ENCODE measurements at places on chromosomes 11 and 22. TPM values are rescaled to one million over a fixed set of nuclear protein-coding genes. Genes with fewer than 3 reads are reported as not detected.
A peak's percentile ranks its signal among the peaks of the same experiment; 100 is the strongest.

- peak; percentile 31 for DNase-seq
Measured at GRCh38 chr11:119772076-119772475, 43.1 kb upstream of the NECTIN1 start.

GRCh38 chr11:118086913-118087768 lies at the start of gene SMIM35:
TSS of gene SMIM35 (minus strand) at chr11:118086963. CDS start at chr11:118086757, 206 bp downstream.
- no peak for DNase-seq

Gene RIC3
- 10.2 TPM for total RNA-seq

DNA sequence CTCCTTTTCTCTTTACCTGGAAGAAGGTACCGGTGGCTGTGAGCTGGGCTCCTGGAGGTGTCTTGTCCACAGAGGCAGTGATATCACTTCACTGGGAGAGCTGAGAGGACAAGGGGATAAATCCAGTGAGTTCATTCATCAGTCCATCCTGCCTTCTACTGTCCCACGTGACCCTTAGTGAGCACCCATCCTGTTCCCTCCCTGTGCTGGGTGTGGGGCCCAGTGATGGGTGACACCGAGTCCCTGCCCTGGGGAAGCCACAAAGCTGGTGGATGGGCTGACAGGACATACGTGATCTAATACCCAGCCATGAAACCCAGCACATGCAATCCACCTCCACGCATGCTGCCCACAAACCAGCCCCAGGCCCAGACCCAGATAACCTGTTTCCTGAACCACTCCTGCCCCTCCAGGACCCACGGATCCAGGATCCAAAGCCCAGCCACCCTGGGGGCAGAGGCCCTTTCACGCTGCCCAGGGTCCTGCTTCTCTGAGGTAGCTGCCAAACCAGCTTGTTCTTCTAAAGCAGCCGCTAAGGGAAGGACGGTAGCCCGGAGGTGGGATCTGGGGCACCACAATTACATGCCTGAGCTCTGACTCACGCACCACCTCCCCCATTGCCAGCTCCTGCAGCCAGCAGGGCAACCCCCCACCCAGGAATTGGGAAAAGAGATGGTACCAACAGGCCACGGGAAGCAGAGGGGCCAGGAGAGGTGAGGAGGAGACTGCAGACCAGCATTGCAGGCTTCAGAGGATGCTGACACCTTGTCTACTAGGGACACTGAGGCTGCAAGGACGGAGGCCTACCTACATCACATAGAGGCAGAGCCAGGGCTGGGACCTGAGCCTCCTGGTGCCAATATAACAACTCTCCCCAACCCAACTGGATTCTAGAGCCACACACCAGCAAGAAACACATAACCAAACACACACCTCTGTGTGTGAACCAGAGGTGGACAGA lies 35.2 kb downstream of the GDPD5 start:
- no peak for DNase-seq

DNA sequence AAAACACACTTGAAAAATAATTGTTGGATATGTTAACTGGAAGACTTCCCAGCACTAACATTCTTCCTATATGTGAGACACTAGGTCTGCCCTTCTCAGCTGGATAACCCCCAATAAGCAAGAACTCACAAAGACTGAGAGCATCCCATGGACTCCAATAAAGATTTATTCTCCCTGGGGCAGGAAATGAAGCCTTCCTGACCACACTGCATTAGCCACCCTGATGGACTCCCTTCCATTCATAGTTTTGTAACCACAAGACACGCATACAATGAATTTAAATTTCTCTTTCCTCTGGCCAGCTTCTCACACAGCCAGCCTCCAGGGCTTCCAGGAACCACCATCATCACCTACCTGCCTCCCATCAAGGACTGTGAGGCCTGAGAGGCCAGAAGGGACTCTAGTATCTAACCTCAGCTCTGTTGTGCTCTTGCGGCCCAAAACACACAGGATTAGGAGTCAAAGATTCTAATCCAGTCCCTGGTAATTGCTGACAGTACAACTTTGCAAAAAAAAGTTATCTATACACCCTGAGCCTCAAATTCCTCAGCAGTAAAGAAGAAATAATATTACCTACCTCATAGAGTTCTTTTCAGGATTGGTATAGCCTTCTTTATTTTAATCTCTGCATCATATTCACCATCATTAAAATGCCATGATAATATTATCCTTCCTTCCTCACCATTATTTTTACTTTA lies 45.6 kb upstream of the GDPD4 start:
- no peak for DNase-seq

Gene RASD2
- 1.1 TPM for total RNA-seq

DNA sequence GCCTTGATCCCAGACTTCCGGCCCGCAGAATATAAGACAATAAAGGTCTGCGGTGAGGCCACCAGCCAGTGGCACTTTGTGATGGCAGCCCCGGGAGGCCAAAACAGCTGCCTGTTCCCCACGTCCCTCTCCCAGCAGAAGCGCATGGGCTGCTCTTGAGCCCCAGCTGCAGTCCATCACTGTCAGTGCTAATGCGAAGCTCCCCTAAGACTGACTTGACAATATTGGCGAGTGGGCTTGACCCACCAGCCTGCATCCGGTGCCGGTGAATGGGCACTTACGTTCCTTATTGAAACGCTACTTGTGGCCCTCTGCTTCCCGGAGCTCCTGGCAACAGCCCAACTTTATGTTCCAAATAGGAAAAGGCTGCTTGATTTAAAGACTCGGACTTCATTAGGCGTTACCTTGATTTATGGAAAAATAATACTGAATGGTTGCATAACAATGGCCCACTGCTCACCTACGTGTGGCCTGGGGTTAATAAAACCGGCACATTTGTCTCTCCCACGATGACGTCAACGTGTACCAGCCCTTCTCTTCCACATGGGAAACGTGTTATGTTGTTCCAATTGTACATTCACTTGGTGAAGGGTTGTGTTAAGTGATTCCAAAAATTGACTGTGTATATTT lies 93.4 kb upstream of the SEPTIN5 start:
- DNase-seq = peak; percentile 85

DNA sequence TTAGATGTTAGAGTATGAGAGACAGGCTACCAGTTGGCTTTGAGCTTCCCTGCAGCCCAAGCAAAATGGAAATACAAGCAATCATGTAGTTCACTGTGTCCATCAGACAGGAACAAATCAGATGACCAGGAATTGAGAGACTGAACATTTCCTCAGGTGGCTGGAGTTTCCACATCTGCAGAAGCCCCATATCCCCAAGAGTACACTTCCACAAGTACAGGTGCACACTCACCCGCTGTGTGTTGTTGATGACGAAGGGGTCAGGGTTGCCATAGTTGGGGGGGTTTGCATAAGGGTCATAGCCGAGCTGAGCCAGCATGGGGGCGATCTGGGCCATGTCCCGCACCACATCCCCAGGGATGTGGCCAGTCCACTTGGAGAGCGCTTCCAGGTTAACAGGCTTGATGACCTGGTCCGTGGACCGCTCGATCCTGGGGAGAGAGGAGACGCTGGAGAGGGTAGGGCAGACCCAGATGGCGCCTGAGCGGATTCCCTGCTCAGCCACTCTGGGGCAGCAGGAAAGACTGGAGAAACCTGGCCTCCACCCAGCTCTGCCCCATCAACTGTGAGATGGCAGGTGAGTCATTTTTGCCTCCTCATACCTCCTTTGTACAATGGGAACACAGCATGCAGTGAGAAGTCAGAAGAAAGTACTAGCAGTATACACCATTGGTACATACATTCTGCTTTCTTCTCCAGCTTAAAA lies 23.9 kb upstream of the TFIP11 start:
- DNase-seq = no peak

- no peak for DNase-seq
Measured at GRCh38 chr11:26862801-26863200, 131.1 kb upstream of the FIBIN start.

Gene CARD18
- total RNA-seq = not detected

Gene RPS13
- 652 TPM for total RNA-seq

GRCh38 chr11:9065607-9066432 lies 25.6 kb downstream of the SCUBE2 start:
- no peak for DNase-seq

DNA sequence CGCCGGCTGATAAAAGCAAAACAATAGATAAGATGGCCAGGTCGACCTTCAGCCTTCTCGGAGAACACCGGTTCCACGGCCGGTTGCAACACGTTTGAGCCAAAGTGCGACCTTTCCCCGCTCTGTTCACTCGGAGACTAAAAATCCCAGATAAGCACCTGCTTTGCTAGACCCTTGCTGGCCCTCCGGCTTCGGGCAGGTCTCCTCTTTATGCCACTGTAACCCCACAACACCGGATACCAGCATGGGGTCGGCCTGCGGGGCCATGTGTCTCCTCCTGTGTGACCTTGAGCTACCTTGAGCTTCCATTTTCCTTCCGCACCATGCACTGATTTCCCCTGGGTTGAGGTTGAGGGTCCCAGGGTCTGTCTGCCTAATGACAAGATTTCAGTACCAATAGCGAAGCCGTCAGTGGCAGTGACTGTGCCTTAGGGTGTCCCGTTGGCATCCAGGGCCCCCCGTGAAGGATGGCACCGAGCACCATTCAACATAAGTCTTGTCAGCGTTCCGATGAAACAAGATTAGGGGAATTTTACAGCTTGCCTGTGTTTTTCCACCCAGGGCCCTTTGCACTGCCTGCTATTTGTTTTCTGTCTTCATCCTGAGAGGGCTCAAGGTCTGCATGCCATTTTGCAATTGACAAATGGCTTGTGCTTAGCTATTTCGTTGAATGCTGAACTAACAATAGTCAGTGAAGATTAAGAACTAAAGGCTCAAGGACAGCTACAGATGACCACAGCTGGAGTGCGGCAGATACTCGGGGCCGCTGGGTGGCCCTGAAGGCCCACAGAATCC lies 118.6 kb downstream of the KCNQ1 start:
- no peak for DNase-seq

GRCh38 chr11:114617157-114618124 lies 21.9 kb upstream of the NXPE4 start:
- DNase-seq = no peak

GRCh38 chr11:47791774-47792430 lies 24.8 kb upstream of the FNBP4 start:
- no peak for DNase-seq

- DNase-seq = peak; percentile 53
Measured at GRCh38 chr11:2186669-2187279, 15.2 kb upstream of the TH start.

Gene GP1BB
- 4.0 TPM for total RNA-seq

- peak; percentile 56 for DNase-seq
Measured at GRCh38 chr22:41910050-41911000, 4.5 kb downstream of the SHISA8 start.

GRCh38 chr22:24302591-24302990 lies 32.0 kb downstream of the SPECC1L start:
- DNase-seq = no peak

DNA sequence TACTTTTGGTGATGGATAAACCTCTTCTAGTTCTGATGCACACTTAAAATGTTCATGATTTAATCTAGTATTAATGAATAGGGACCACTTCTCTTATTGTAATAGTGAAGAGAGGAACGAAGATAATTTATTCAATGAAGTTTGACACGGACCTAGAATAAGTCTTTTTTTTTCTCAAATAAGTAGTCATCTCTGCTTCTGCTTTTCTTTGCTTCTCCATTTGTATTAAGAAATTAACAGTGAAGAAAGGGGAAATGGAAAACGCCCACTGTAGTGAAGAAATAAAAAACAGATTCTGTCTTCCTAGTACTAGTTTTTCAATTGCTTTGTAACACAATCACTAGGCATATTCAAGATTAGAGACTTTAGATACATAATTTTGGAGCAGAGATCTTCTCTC lies 73.0 kb downstream of the CD44 start:
- DNase-seq = no peak

DNA sequence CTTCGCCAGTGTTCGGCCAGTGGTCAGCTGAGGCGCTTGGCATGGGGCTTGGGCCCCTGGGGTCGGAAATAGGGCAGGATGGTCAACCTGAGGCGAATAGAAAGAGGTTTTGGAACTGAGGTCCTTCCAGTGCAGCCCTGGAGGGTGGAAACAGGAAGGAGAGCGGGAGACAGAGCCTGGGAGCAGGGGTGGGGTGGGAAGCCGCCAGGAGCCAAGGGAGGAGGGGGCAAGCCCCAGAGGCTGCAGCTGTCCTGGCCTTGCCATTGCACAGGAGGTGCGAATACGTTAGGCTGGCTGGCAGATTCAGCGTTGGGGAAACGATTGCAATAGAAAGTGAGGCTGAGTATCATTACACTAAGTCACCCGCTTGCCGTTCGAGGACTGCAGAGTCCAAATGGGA lies 13.9 kb upstream of the KCTD17 start:
- DNase-seq = no peak

Gene NNMT
- total RNA-seq = 15.4 TPM

GRCh38 chr11:66360406-66361073 lies 11.0 kb downstream of the SLC29A2 start:
- DNase-seq = no peak

GRCh38 chr11:62359475-62359874 lies 22.2 kb downstream of the ASRGL1 start:
- no peak for DNase-seq

- DNase-seq = no peak
Measured at GRCh38 chr11:20980736-20981135, 311.4 kb downstream of the NELL1 start.

- no peak for DNase-seq
Measured at GRCh38 chr11:96130061-96130620, 206.2 kb upstream of the MTMR2 start.

DNA sequence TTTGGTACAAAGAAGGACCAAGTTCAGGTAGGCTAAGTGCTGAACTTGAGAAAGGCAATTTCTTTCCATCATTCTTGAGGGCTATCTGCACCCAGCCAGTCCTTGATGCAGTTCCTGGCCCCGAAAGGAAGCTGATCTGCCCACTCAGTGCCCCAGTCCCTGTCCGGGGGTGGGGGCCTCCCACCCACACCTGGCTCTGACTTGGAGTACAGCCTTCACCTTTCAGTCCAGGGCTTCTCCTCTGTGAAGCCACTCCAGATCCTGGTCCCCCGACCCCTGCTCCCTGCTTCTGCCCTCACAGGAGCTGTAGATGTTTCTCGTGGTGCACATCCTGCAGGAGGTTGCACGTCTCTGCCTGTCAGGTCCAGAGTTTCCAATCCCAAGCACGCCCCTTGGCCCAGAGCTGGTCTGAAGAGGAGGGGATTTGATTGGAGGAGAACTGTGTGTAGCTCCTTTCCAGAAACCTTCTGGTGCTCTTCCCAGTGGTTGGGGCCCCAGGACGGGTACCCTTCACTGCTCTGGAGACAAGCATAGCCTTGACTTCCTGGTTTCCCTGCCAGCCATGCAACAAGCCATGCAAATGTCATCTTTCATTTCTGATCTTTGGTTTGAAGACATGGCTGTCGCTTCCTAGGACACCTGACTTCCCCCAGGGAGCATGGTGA lies 75.3 kb downstream of the BCR start:
- DNase-seq = no peak

DNA sequence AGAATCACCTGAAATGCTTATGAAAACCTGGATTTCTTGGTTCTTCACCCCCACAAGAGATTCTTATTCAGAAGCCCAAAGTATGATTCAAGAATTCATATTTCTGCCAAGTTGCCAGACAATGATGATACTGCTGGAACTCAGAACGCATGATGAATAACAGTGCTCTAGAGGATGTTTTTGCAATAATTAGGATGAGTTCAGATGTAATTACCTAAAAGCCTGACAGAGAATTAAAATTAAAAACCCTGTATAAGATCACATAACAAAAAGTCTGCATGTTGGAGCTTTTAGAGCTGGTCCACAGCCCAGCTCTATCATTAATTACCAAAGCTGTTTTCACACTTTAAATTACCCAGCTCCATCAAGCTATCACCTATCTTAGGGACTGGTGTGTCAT lies 211.8 kb downstream of the LUZP2 start:
- DNase-seq = no peak

- no peak for DNase-seq
Measured at GRCh38 chr22:37302674-37303555, 20.6 kb downstream of the CYTH4 start.

Gene SYT8
- 40.6 TPM for total RNA-seq

Data from lung (tissue), 17 donors.